ENCODE measurements at places on chromosomes 11 and 22.
A peak's percentile ranks its signal among the peaks of the same experiment; 100 is the strongest.

GRCh38 chr11:95641495-95641894, 148.1 kb downstream of the FAM76B start:
- peak; percentile 69 for DNase-seq

DNA sequence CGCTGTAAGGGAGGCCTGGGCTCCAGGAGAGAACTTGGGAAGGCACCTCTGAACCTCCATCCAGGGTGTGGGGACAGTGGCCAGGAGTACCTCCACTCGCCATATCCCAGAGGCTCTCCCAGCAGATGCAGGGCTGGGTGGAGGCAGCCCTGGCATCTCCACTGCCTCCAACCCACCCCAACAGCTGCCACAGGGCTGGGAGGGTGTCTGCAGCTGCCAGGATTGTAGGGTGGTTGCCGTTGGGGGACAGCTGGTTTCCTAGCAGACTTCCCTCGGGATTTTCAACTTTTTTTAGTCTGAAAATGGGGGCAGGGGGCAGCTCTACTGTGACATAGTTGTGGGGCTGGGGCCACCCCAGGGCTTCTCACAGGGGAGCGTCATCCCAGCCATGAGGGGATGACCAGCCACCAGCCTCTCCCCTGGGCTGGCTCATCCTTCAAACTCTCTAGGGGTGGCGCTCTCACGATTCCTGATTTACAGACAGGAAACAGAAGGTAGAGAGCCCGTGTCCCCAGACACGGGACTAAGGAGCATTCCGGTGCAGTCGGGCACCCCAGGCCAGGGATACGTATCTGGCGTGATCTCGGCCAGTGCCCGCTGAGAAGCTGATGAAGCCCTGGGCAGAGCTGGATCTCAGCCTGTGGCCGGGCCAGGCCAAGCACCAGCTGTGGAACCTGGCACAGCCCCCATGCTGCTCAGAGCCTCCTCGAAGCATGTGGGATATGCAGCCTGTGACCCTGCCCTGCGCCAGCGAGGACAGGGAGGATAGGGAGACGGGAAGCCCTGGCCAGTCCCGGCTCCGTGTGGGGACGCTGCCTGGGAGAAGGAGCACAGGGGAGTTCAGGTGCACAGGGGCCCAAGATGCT, 9.9 kb downstream of the PRR5 start:
- DNase-seq: no peak

DNA sequence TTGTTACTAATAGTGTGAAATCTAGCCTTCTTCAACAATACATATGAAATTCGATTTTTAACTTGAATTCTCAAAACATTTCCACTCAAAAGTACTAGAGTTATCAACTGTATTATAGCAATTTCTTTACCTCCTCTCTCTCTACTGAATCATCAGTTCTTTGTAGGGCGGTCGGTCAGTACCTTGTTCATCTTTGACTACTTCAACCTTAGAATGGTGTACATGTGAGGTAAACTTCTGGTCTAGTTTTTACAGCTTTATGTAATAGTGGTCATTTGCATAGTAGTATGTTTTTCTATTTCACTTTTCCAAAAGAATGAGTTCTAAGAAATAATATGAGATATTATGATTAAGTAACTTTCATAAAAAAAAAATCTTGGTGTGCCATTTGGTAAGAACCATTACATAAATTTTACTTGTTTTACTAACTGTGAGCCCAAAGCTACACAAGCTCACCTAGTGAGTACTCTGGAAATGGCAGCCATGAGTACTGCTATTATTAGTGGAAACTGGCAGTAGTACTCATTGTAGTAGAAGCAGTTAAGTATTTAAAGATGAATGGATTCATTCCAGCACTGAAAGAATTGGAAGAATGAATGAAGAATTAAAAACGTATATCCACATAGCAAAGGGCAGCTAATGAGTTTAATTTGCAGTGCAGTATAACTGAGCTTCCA, 30.1 kb downstream of the SESN3 start:
- no peak for DNase-seq

DNA sequence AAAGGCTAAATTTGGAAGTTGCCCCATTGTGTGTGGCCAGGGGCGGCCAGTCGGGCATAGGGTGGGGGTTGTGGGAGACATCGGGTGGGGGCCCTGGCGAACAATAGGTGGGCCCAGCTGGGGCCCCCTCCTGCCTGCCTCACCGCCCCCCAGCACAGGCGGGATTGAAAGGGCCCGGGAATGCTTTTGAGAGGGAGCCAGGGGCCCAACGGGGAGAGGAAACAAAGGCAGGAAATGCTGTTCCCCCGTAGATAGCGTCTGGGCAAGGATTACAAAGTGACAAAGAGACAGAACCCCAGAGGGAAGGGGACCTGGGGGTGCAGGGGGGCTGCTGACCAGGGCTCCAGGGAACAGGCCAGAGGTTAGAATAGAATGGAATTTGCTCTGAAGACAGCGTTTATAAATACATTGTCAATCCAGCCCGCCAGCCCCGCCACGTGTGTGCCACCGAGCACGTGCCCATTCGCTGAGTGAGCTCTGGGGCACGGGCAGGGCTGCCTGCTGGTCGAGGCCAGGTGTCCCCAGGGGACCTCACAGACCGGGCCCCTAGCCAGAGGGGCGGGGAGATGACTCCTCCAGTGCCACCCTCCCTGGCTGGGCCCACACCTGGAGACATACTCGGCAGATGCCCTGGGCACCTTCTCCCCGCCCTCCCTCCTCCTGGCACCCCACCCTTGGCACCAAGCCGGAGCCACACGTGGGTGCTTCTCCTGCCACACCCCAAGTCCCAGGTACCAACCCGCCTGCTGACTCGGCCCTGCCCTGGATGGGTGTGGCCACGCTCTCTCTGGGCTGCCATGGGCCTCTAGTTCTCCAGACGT, 9.7 kb downstream of the PDGFB start:
- DNase-seq: no peak

DNA sequence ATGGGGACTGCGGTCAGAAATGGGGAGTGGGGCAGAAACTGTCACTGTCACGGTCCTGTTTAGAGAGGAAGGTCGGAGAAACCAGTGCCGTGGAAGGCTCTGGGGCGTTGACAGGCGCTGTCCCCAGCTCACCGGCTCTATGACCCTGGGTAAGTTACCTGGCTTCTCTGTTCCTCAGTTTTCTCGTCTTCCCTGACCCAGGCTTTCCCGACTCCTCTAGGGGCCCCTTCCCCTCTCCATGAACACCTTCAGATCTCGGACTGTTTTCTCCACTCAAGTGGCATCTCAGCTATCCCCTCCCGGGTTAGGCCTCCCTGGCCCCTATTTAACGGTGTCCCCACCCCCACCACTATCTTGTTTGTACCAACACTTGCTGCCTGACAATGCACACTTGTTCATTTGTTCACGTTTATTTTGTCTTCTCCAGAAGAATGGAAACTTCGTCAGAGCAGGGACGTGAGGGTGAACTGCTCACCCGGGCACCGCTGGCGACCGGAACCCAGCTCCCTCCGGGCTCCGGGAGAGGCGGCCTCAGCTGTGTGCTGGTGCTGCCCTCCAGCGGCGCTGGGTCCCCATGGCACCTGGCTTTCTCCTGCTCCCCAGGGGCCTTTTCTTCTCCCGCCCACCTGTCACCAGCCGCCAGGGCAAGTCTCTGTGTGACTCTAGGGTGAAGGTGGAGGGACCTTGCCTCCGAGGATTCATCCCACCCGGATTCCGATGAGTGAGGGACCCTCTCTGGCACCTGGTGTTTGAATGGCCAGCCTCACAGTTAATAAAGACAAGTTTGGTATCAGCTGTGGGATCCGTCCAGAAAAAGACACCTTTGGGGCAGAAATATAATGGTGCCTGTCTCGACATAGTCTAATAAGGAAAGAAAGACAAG, 33.1 kb upstream of the SLC35C1 start:
- peak; percentile 43 for DNase-seq

GRCh38 chr22:49155770-49156580, 671.7 kb downstream of the BRD1 start:
- no peak for DNase-seq

- DNase-seq: no peak
Measured at GRCh38 chr22:37309211-37310074, 27.1 kb downstream of the CYTH4 start.

DNA sequence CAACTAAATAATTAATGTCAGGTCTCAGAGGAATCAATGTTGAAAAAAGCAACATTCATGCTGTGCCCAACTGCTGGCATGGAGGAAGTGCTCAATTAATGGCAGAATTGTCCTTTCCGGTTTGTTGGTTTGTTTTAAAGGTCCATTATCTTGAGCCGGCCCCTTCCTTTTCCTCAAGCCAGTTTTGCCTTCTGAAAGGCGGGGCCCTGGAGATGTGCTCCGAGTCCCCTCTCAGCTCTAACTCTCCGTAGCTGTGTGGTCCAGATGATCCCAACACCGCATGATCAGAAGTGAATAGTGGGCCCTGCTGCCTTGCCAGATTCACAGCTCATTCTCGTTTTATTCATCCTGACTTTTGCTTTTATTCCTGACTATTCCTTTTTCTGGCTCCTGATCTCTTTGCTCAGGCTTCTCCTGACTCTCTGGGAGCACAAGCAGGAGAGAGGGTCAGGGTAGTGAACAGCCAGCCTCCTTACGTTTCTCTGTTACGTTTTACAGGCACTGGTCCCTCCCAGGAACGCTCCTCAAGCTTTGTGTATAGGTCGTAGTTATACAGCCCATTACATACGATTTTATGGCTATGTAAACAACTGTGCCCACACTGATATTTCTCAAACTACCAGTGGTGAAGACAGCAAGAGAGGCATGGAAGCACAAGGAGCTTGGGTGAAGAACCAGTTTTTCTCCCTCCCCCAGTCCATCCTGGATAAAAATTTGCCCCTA, 265.9 kb downstream of the LARGE1 start:
- DNase-seq: no peak

DNA sequence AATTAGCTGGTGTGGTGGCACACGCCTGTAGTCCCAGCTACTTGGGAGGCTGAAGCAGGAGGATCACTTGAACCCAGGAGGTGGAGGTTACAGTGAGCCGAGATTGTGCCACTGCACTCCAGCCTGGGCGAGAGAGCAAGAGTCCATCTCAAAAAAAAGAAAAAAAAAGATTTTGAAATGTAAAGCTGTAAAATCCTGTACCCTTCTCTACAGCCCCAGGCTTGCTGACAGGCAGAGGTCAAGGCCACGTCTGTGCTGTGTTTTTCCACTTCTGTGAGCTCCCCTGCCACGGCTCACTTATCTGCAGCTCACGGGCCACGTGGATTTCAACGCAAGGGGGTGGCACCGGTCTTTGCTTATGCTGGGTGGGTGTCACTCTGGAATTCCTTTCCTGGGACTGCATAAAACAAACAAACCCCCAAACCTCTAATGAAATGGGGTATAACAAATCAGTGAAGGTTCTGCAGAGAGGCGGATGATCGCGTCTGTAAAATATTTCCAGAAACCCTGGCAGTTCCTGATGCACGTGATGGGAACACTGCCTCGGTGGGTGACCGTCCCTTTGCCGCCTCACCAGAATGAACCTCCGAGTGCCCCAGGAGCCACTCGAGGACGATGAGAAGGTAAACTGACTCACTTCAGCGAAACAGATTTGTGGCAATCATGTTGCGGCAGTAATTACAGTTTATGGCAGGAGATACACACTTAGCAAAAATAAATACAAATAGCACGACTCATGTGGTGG, 44.0 kb upstream of the ATXN10 start:
- no peak for DNase-seq

DNA sequence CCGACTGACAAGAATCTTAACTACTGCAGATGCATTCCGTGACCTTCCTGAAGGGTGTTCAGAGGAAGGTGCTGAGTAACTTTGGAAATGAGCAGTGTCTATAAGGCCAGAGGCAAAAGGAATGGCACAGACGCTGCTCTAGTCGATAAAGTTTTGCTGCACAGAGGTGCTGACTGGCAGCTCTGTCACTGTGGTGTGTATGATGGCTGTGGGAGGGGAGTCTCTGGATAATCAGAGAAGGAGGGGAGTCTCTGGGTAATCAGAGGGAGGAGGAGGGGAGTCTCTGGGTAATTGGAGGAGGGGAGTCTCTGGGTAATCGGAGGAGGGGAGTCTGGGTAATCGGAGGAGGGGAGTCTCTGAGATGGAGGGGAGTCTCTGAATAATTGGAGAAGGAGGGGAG, 18.4 kb downstream of the PTDSS2 start:
- DNase-seq: no peak

DNA sequence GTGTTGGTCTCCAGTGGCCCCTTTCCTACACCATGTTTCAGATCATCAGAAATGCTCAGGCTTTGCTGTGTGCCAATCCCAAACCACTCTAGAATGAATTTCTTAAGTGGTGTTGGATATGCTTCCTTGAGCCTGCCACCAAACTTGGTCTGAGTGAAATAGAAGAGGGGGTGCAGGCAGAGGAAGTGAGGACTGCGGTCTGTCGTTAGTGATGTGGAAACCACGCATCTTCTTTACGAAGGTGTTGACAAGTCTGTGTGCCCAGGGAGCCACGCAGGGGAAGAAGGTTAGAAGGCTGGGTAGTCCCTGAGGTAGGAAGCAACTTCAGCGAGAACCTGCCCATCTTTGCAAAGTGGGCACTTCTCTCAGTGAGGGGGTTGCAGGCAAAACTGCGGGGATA, 187.4 kb upstream of the NAV2 start:
- no peak for DNase-seq

DNA sequence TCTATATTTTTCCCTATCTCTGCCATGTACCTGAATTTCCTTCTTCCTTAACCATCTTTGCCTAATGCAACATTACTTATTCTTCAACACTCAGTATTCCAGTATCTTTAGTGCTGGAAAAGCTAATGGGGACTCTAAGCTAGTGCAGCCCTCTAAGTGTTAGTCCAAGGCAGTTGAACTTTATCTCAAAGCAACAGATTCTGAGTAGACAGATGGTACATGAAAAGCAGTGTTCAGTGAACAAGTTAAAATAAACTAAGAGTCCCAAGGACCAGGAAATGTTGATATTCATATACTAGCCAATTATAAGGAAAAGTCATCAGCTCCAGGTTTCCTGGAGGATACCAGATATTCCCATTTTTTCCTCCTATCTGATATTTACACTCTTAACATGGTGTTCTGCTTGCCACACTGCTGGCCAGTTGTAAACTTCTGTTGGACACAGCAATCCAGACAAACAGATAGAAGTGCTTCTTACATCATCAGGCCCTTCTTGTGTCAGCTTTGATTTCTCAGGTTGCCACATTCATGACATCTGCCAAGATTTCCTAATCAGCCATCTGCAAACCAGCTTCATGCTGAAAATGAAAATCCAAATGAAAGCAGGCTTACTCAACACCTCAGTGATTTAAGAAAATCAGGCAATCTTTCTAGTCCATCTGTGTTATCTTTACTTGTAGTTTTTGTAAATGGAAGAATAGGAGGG, 255.9 kb upstream of the POU2AF2 start:
- peak; percentile 73 for DNase-seq

GRCh38 chr22:29266564-29267461, 968 bp downstream of the RHBDD3 start:
- DNase-seq: no peak
